ENCODE measurements at places on chromosomes 12 and 14.

DNA sequence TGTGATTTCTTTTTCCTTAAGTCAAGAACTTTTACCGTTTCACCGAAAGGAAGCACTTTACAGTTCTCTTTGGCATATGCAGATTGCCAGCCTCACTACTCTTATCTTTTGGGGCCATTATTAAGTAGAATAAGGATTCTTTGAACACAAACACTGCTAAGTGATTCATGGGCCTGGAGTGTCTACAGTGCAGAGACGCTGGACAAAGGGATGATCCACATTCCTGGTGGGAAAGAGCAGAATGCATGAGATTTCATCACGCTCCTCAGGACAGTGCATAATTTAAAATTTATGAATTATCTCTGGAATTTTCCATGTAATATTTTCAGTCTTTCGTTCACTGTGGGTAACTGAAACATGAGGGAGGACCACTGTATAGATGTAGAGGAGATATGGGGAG is 90.2 kb downstream of the TTLL5 start:
- no peak for DNase-seq

- no peak for DNase-seq
These were observed 57.9 kb upstream of the FICD start for GRCh38 chr12:108457006-108457733.

- no peak for DNase-seq
These were observed 477.0 kb downstream of the DPF3 start for GRCh38 chr14:72416892-72417291.

GRCh38 chr12:31861360-31861759 is 97.9 kb upstream of the RESF1 start:
- no peak for DNase-seq

DNA sequence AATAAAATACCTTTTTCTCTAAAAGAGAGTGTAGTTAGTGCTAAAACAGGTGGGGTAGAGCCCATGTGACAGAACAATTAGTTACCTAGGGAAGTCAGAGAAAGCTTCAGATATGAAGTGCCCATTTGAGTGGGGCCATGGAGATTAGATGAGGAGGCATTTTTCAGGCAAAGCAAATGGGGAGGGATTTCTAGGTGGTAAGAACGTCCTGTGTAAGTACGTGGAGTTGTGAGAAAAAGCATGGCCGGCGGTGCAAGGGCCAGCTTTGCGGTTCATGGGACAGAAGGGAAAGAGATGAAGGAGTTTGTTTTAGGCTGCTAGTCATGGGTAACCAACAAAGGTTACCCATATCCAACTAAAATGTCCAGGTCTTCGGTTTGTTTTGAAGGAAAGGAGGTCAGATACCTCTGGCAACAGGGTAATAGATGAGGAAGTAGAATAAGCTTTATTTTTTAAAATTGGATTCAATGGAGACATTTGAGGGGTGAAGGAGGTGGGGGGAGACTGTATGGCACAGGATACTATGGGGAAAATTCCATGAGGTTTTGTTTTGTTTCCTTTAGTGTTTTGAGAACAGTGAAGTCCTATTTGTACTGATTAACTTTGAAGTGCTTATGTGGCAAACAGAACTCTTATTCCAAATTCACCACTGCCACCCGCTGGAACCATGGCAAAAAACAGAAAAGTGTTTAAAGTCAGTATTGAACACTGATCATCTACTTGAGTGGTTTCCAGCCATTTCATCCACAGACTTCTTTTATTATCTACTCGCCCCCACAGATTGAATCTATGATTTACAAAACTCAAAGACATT is 10.0 kb upstream of the SNRPF start:
- no peak for DNase-seq
